ENCODE measurements at places on chromosomes 7 and 10. TPM values are rescaled to one million over a fixed set of nuclear protein-coding genes. Genes with fewer than 3 reads are reported as not detected.

DNA sequence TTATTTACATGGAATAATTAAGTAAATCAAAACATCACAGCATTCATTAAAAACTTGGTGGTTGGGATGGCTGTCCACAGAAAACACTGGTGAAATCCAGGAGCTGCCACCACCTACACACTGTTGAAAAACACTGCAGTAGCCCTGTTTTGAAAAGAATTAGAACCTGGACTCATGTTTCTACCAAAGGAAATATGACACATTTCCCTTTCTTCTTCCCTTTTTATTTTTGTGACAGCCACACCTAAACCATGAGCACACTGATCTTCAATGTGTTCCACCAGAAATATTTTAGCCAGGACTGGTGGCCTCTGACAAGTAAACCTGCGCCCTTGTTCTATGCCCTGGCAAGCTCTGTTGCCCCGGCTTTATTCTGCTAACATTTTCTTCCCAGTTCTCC, 3.3 kb downstream of the TMEM140 start:
- no peak for DNase-seq

GRCh38 chr7:135512135-135512887, 2.4 kb upstream of the CNOT4 start:
- no peak for DNase-seq

- DNase-seq: no peak
Observed at GRCh38 chr7:69622960-69623359, 24.7 kb downstream of the AUTS2 start.

DNA sequence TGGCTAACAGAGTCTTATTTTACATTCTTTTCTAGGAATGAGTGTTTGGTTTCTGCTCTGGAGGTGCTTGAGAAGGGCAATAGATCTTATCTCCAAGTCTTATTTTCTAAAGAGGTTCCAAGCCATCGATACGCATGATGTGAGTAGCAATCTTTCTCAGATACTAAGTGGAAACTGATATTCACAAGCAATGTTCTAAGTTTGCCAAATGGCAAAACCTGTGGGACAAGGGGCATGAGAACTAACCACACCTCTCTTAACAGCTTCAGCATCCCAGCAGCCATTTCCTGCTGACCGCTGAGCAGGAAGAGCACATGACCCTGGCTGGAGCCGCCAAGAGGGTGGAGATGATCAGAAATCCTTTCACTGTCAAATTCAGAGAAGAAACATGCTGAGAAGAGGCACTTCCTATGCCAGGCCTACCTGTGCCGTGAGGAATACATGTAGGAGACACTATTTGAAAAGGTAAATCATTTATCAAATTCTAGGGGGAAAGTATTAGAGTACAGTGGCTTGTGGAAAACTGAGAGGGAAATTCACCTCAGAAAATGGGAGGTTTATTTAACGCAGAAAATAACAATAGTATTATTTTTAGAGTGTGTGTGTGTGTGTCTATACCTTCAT, 35.2 kb downstream of the CCDC71L start:
- no peak for DNase-seq

- no peak for DNase-seq
Observed at GRCh38 chr10:35470248-35470924, 134.1 kb downstream of the CCNY start.

GRCh38 chr10:132611026-132611910, 73.7 kb downstream of the INPP5A start:
- no peak for DNase-seq

- DNase-seq: no peak
Observed at GRCh38 chr10:52491246-52491995, 177.3 kb downstream of the DKK1 start.

DNA sequence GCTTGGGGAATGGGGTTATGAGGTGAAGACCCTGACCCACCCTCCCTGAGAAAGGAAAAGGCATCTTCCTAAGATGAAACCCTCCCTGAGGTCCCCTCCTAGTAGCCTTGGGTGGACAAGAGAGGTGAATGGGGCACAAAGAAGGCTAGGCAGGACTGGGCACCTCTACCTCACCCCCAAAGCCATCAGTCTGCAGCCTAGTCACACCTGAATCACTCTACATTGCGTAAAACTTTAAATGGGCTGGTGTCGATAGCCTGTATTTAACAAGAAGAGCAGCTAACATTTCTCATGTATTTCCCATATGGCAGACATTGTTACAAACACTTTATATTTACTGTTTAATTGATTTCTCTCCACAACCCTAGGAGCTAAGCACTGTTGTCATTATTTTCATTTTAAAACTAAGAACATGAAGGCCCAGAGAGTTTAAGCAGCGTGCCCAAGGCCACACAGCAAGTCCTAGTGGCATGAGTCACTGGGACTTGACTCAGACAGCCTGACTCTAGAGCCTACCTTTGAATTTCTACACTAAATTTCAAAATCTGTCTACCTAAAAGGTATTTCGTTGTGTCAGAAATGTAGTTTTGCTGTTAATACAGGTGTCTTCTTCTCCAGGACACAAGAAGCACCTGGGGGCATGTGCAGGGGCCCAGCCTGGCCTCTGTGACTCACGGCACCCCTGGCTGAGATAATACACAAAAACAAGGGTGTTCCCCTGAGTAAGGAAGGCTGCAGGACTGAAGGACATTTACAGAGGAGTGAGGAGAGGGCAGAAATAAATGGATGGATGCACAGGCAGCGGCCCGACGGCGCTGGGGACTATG, 3.4 kb downstream of the AOC1 start:
- DNase-seq: no peak

DNA sequence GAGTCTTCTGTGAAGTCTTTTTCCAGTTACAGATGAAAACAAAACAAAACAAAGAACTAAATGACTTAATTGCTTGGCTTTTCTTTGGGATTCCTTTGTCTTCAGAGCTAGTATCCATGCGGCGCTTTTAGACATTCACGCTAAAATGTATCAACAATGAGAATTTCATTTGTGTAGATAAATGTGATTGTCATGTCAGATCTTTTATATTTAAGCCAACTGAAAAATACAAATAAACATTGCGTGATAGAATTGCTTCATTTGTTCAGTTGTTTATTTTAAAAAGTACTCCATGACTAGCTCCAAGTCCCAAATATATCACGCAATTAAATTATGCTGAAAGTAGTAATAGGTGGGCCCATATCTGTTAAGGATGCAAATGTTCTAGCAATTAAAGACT, 7.9 kb upstream of the ADRB1 start:
- DNase-seq: no peak

Gene STEAP1B
- 14.4 TPM for polyA plus RNA-seq

Gene ANXA7
- 117 TPM for polyA plus RNA-seq

Gene CYP2C19
- polyA plus RNA-seq: not detected

Gene NRG3
- polyA plus RNA-seq: not detected

Gene PAX4
- not detected for polyA plus RNA-seq
